Calu3 (cell line): ENCODE measurements at places on chromosomes 16 and 17.

GRCh38 chr17:82230609-82231311, 1.9 kb downstream of the SLC16A3 start:
- peak; percentile 74 for DNase-seq

DNA sequence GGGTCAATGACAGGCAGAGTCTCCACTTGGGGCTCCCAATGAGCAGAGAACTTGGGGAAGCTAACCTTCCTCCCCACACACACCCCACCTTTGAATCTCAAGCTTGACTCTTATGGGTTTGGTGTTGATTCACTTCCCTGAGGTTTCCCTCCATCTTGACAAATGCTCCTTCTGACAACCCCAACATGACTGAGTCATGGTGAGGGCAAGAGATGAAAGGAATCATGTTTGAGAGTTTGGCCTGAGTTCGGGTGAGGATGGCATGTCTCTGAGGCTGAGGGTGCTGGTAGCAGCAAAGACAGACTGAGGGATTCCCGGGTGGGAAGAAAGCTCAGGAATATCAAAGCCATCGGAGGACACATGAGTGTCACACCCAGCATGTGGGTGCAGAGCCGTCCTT, 18.7 kb downstream of the KRT9 start:
- no peak for DNase-seq

GRCh38 chr17:68288375-68288774, 2.6 kb downstream of the SLC16A6 start:
- no peak for DNase-seq

DNA sequence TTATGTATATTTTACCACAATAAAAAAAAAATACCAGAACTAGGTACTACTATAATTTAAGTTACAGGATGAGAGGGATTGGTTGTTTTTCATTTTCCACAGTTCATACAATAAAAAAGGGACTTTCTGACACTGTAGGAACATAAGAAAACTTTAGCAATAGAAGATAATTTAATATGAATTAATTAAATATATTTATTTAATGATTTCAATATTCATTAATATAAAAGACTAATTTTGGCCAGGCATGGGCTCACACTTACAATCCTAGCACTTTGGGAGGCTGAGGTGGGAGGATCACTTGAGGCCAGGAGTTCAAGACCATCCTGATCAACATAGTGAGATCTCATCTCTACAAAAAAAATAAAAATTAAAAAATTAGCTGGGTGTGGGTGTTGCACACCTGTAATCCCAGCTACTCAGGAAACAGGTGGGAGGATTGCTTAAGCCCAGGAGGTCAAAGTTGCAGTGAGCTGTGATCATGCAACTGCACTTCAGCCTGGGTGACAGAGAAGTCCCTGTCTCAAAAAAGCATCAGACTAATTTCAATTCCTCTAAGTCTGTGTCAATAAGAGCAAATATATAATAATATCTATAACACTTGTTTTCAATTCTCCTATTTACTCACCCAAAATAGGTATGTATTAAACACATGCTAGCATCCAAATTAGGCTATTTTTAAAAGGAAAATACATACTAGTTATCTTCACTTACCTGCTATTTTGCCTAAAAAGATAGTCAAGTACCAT, 79.6 kb downstream of the BRIP1 start:
- no peak for DNase-seq
